Pons (tissue), 1 donor: ENCODE measurements at places on chromosomes 1 and 21.

- DNase-seq, result no peak
Observed at GRCh38 chr1:4684864-4685522, 30.6 kb downstream of the AJAP1 start.

DNA sequence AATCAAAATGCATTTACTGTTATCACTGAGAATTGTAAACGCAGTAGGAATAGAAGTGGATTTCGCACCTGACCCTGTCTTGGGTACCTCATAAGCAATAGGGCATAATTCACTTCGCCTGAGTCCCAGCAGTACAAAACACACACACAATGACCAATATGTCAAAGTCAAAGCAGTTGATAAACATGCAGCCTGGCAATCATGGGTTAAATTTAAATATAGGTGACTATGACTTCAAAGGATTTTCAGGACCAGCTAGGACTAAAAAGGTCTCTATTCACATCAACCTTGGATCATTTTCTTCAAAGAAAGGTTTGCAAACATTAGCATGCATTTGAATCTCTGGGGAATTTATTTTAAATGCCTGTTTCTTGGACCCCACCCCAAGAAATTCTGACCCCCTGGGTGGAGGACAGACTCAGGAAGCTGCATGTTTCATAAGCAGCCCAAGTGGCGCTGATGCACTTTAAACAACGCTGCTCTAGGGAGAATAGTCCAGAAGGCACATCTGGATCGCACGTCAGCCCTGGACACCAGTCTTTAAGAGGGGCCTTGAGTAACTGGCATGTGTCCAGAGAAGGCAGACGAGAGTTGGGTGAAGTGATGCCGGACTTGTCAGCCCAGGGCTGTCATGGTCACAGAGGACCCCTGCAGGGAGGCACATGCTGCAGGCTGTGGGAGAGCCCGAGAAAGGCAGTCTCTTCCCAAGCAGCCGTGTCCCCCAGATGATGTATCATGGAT lies 55.7 kb upstream of the EFHD2 start:
- DNase-seq, result no peak

GRCh38 chr1:230609208-230609607 lies 33.1 kb upstream of the COG2 start:
- DNase-seq, result peak; percentile 37

- DNase-seq, result no peak
Observed at GRCh38 chr21:44542716-44543115, 2.7 kb upstream of the KRTAP10-1 start.

DNA sequence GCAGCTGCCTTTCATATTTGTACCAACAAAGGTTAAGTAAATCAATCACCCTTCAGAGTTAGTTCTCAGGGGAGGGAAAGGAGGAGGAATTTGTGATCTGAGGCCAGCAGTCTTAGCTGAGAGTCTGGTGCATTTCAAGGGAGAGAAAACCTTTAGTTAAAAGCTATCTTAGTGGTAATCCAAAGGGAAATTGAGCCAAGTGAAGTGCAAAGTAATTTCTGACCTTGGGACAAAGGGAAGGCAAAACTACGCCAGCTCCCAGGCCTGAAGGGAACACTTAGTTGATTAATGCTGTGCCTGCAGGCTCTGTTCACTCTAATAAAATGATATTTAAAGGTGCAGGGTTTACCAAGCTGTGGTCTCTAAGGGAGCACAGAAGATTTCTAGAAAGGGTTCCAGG lies 23.1 kb upstream of the FMOD start:
- DNase-seq, result no peak

DNA sequence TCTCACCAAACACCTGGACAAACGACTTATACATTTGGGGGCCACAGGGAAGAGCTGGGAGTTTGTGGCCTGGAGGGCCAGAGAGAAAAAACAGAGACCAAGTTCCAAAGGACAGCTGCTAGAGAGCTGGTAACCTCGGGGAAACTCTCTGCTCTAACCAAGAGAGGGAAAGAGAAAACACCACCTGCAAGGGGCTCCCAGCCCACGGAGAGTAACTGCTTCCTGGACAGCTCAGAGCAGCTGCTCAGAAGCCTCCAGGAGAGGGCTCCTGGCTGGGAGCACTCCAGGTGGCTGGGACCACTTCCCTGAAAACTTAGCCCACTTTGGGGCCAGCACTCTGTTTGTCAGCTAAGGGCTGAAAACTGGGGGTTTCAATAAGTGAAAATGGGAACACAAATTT lies 154.8 kb upstream of the GRIK3 start:
- DNase-seq, result no peak

- no peak for DNase-seq
Observed at GRCh38 chr1:193358419-193358818, 172.0 kb upstream of the B3GALT2 start.

DNA sequence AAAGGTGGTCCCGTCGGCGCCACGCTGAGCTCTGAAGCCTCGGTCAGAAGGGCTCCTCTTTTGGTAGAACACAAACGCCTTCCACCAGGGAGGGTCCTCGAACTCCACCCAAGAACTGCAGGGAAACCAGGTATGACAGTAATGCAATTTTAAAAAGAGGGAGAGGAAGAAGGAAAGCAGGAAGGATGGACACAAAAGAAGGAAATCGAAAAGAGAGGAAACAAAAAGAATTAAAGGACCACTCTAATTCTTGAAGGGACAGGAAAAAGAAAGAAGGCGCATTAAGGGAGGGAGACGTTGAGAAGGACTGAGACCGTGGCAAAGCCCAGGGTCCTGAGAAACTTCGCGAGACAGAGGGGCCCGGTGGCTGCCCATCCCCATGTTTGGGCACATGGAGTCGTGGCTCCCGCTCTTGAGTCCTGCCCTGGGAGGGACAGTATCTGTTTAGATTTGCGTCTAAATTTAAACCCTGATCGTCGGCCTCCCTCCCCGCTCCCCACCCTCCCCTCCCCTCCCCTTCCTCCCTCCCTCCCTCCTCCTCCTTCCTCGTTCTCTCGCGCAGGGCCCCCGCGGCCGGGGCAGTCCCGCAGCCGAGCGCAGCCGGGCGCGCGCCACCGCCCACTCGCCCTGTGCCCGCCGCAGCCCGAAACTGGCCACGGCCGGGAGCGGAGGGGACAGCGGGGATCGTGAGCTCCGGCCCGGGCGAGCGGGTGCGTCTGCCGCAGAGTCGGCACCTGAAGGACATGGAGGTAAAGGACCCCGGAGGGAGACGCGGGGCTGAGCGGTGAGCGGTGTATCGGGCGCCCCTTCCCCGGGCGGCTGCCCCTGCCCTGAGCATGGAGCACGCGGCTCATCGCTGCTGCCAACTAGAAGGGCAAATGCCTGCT lies at the start of gene RCSD1:
TSS of gene RCSD1 (plus strand) at position 552 of the 887 bp plus-strand sequence. CDS start at position 744, 192 bp downstream.
- DNase-seq, result no peak

DNA sequence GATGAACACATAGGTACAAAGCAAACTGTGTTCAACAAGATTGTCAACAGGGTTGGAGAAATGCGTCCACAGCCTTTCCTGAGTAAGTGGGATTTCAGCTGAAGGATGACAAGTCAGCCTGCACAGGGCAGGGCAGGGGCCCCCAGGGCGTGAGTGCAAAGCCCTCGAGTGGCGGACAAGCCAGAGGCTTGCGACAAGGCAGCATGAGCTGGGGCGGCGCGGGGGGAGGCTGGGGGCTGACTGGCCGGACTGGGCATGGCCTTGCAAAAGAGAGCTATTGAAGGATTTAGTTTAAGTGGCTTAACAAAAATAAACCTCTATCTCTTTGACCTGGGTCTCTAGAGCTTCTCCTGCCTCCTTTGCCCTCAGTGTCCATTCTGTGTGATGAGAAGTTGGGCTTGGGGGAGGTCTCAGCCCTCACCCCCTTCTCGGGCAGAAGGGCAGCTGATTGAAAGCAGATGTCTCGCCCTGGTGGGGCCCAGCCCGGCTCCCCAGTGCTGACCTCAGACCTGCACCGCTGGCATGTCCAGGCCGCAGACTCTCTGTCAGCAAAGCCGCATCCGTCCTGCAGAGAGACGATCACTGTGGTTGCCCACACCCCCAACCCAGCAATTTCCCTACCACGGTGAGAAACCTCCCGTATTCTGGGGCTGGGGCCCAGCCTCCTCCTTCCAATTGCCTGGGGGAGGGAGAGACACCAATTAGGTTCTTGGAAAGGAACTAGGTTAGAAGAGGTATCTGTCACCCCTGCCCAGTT lies 24.3 kb upstream of the EPS8L3 start:
- DNase-seq, result no peak

GRCh38 chr1:2300851-2301606 lies 72.9 kb downstream of the SKI start:
- DNase-seq, result peak; percentile 64

GRCh38 chr1:26768755-26769154 lies 19.0 kb upstream of the PIGV start:
- DNase-seq, result no peak

DNA sequence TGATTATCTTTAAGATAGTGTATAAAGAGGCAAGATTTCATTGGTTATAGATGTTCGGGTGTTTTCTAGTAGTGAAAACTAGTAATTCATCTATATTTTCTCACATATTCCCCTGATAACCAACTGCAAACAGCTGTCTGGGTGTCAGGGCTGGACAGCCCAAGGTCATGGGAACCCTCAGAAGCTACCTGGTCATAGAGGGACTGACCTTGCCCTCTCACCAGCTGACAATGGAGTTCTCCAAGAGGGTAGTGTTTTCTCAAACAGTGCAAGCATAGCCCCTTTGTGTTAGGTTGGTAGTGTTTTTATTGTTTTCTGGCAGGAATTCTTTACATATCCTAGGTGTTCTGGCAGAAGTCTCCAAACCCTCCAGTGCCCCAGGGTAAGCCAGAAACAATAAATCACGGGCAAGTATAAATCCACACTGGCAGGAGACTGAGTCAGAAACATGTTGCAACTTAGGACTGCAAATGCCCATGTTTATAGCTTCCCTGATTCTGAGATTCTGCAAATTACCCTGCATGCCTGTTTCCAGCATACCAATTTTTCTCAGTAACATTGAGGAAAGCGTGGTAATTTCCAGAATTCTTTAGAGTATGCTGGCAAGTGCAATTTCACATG lies 82.8 kb upstream of the ATP1A1 start:
- no peak for DNase-seq

DNA sequence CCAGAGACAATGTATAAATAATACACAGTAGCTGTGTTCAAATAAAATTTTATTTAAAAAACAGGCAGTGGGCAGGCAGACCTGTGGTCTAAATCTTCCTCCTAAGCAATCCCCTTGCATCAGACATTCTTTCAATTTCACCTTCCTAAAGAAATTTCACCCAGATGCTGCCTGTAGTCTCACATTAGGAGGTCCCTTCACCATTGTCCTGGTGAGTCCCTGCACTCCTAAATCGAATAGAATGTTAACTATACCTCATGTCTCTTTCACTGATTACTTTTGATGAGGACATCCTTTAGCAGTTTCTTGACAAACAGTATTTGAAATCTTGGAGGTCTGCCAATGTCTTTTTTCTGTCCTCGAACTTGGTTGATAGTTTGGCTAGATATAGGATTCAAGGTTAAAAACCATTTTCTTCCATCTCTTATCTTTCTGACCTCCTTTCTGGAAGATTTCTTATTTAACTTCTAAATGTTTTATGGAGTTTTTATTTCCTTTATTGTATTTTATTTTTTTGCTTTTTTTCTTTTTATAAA lies 77.5 kb downstream of the LPGAT1 start:
- no peak for DNase-seq

GRCh38 chr1:192104852-192105251 lies 53.4 kb upstream of the RGS18 start:
- DNase-seq, result no peak

GRCh38 chr1:238474263-238474662 lies 583.5 kb upstream of the ZP4 start:
- no peak for DNase-seq

DNA sequence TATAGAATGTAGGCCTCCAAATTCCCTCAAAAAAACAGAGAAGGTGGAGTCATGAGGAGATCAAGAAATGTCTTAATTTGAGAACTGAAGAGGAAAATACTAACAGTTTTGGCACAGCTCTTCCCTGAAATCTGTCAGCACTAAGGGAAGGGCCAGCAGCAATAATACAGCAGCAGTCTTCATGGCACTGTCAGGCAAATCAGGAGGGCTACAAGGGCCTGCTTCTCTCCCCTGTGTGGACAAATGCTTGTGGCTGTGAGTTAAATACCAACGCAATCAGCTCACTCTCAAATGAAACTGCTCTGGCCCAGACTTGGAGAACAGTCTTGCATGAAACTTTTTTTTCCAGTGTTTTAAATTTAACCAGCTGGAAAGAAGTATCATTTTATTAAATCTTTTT lies 20.5 kb upstream of the CNN3 start:
- no peak for DNase-seq
